ENCODE measurements at places on chromosomes 16 and 17. TPM values are rescaled to one million over a fixed set of nuclear protein-coding genes. Genes with fewer than 3 reads are reported as not detected.
A peak's percentile ranks its signal among the peaks of the same experiment; 100 is the strongest.

- no peaks in the 10 kb centered on the region for H3K27me3 ChIP-seq
- no peaks in the 10 kb centered on the region for H3K4me1 ChIP-seq
- H3K36me3 ChIP-seq = no peaks in the 10 kb centered on the region
- no peak overlapping the region for H3K27ac ChIP-seq
Measured at GRCh38 chr17:16428098-16428882, 12.9 kb downstream of the TRPV2 start.

- H3K4me3 ChIP-seq = no peak overlapping the region
- no peak for DNase-seq
Measured at GRCh38 chr17:37045351-37045922, 96.7 kb downstream of the AATF start.

- H3K27ac ChIP-seq = no peak overlapping the region
- DNase-seq = peak; percentile 77
- peaks cover 22% of the 10 kb centered on the region for H3K27me3 ChIP-seq
- no peaks in the 10 kb centered on the region for H3K4me1 ChIP-seq
Measured at GRCh38 chr17:49880291-49881053, 32.6 kb upstream of the TAC4 start.

Gene KRT33B
- not detected for total RNA-seq

Gene ABCA10
- 1.6 TPM for total RNA-seq

Gene STH
- total RNA-seq = not detected

Gene ABCA6
- total RNA-seq = 14.2 TPM

- H3K4me3 ChIP-seq = no peak overlapping the region
- no peak overlapping the region for H3K27ac ChIP-seq
- no peaks in the 10 kb centered on the region for H3K4me1 ChIP-seq
- no peak for DNase-seq
- no peaks in the 10 kb centered on the region for H3K36me3 ChIP-seq
Measured at GRCh38 chr17:55601874-55602364, 90.7 kb upstream of the SMIM36 start.

DNA sequence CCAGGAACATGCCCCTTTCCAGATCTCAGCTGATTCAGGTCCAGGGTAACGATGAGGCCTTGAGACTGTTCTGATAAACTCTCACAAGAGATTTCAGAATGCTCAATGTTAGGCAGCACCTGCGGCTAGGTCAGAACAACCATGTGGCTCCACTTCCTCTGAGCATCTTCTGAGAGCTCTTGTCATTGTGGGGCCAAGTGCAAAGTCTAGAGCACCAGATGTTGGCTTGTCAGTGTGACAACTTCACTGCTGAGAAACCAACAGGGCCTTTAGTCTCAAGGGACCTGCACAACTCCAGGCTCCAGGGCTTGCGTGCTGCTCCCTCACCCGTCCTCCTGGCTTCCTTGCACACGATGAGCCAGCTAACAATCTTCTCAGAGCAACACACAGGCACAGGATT lies 29.0 kb downstream of the FCSK start:
- no peaks in the 10 kb centered on the region for H3K4me1 ChIP-seq
- no peaks in the 10 kb centered on the region for H3K27me3 ChIP-seq
- no peak for DNase-seq
- no peak overlapping the region for H3K4me3 ChIP-seq

Gene GPR179
- total RNA-seq = 0.28 TPM

Gene C16orf92
- total RNA-seq = not detected

- H3K4me3 ChIP-seq = no peak overlapping the region
- no peak for DNase-seq
- H3K27me3 ChIP-seq = no peaks in the 10 kb centered on the region
- H3K4me1 ChIP-seq = peaks cover 24% of the 10 kb centered on the region
Measured at GRCh38 chr17:15239491-15239890, 25.6 kb downstream of the PMP22 start.

DNA sequence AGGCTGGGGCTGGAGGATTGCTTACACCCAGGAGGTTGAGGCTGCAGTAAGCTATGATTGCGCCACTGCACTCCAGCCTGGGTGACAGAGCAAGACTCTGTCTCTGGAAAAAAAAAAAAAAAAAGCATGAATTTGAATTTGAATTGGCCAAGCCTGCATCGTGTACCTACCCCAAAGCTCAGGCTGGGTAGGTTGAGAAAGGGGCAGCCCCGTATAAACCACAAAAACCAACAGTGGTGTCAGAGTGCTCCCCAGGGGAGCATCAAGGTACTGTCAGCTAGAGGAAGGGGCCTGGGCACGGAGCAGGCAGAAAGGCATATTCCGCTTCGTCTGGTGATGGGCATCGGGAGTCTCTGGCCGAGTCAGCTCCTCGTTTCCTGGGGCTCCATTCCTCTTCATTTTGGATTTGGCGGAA lies 40.9 kb downstream of the RAP1GAP2 start:
- no peak overlapping the region for H3K27ac ChIP-seq
- H3K4me3 ChIP-seq = no peak overlapping the region
- no peaks in the 10 kb centered on the region for H3K4me1 ChIP-seq
- no peaks in the 10 kb centered on the region for H3K27me3 ChIP-seq
- DNase-seq = no peak
- H3K36me3 ChIP-seq = no peaks in the 10 kb centered on the region

DNA sequence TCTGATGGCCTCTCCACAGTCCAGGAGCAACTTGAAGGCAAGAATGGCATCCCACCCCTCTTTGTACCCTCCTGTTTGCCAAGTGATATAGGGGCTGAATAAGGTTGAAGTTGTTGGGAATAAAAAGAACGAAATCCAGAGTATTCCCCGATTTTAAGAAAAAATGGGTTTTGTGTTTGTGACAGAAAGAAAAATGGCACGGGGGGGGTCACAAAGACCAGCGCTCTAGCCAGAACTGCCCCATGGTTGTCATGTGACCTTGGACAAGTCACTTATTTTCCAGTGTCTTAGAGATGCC lies 1.7 kb upstream of the HEXIM1 start:
- H3K27me3 ChIP-seq = no peaks in the 10 kb centered on the region
- H3K36me3 ChIP-seq = no peaks in the 10 kb centered on the region
- H3K4me1 ChIP-seq = peaks cover 35% of the 10 kb centered on the region
- DNase-seq = no peak
- H3K4me3 ChIP-seq = no peak overlapping the region
- peak overlapping the region; percentile 93 for H3K27ac ChIP-seq

DNA sequence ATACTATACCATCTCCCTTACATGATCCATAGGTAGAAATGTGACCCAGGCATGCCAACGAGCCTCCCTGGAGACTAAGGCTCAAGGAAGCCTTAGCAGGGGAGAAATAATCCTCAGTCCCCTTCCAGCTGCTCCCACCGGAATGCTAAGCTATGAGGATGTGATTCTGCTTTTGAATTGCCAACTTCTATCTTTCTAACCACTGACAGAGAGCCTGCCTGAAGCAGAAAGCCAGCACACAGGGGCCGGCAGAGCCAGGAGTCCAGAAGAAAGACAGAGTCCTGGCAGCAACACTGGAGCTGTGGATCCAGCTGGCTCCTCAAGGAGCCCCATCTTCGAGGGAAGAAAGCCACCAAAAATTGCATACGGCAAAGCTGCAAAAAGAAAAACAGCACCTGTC lies 579.6 kb upstream of the CDH5 start:
- no peak for DNase-seq
- H3K4me1 ChIP-seq = no peaks in the 10 kb centered on the region
- H3K4me3 ChIP-seq = no peak overlapping the region
- H3K36me3 ChIP-seq = no peaks in the 10 kb centered on the region
- H3K27me3 ChIP-seq = no peaks in the 10 kb centered on the region

DNA sequence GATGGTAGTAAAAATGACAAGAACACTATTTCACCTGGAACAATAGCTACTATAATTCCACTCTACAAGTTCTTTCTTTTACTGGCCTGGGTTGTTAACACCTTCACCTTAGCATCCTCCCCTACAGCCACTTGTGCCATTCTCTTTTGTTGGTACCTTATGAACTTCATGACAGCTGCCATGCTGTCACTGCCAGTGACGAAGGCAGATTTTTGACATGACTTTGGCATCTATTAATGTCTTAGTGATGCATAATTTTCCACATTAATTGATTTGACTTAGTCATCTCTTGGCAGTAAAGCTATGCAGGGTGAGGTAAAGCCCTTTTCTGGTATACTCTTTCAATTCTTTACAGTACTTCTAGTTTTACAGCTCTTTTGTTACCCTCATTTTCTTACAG lies 207.9 kb downstream of the TANC2 start:
- H3K36me3 ChIP-seq = no peaks in the 10 kb centered on the region
- DNase-seq = no peak
- H3K27ac ChIP-seq = no peak overlapping the region
- H3K4me3 ChIP-seq = no peak overlapping the region
- no peaks in the 10 kb centered on the region for H3K27me3 ChIP-seq

Gene RUNDC3A
- 3.7 TPM for total RNA-seq

- no peak overlapping the region for H3K4me3 ChIP-seq
- H3K27ac ChIP-seq = no peak overlapping the region
- DNase-seq = no peak
- no peaks in the 10 kb centered on the region for H3K27me3 ChIP-seq
- H3K4me1 ChIP-seq = no peaks in the 10 kb centered on the region
- H3K36me3 ChIP-seq = no peaks in the 10 kb centered on the region
Measured at GRCh38 chr16:79274264-79274663, 326.3 kb downstream of the MAF start.

DNA sequence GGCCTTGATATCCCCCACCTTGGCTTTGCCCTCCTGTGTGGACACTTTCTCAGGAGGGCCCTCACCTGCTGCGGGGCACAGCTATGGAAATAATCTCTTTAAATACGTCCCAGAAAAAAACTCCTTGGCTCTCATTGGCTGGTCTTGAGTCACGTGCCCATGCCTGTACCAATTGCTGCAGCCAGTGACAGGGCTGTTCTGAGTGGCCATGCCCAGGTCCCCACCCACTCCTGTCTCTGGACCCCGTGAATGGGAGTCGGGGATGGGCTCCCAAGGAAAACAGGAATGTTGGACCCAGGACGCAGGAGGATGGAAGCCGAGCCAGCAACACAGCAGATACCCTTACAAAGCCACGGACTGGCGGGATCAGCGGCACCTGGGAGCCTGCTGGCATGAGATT lies 53.1 kb upstream of the CDR2 start:
- no peak overlapping the region for H3K27ac ChIP-seq
- peak; percentile 45 for DNase-seq

Gene CAPN15
- 43.9 TPM for total RNA-seq

DNA sequence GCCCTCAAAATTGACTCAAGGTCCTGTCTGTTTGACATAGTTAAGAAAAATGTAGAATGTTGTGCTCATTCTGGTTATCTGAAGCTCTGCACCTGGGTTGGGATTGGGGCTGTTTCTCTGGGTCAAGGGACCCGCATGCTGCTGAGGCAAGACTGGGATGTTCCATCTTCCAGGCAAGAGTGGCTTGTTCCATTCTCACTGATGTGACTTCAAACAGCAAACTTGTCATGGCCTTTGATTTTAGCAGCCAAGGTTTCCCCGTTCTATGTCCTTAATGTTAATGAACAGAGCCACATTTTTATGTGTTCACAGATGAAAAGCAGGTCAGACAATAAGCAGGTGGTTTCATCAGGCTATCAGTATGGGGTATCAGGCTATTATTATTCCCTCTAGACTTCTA lies 25.7 kb downstream of the ST6GALNAC1 start:
- no peaks in the 10 kb centered on the region for H3K36me3 ChIP-seq
- no peak for DNase-seq
- no peak overlapping the region for H3K27ac ChIP-seq
- H3K4me1 ChIP-seq = no peaks in the 10 kb centered on the region
- no peaks in the 10 kb centered on the region for H3K27me3 ChIP-seq

Gene CDH11
- total RNA-seq = 69.6 TPM

Gene NPIPA1
- 23.9 TPM for total RNA-seq

DNA sequence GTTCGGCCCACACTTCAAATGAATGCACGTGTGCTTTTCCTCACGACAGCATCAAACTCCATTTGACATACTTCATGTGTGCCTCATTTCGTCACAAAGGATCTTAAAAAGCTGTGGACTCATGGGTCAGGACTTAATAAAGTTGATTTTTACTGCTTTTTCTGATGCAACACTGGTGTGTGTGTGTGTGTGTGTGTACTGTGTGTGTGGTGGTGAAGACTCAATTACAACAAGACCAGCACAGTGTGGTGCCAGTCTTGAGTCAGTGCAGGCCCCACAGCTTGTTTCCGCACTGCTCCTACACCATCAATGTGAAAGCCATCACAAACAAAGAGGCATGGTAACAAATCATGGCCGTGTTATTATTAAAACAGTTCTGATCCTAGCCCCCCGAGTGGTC lies 17.7 kb downstream of the CDIP1 start:
- no peak overlapping the region for H3K27ac ChIP-seq
- H3K4me3 ChIP-seq = no peak overlapping the region
- no peak for DNase-seq
- H3K4me1 ChIP-seq = peaks cover 16% of the 10 kb centered on the region
- no peaks in the 10 kb centered on the region for H3K36me3 ChIP-seq
- no peaks in the 10 kb centered on the region for H3K27me3 ChIP-seq

- no peaks in the 10 kb centered on the region for H3K36me3 ChIP-seq
- H3K4me1 ChIP-seq = no peaks in the 10 kb centered on the region
- DNase-seq = no peak
Measured at GRCh38 chr17:36468903-36469635, 17.4 kb upstream of the ZNHIT3 start.

Gene DCTN5
- 45.9 TPM for total RNA-seq

Gene CDRT15L2
- total RNA-seq = not detected

- no peaks in the 10 kb centered on the region for H3K4me1 ChIP-seq
- no peaks in the 10 kb centered on the region for H3K27me3 ChIP-seq
- H3K36me3 ChIP-seq = no peaks in the 10 kb centered on the region
- no peak overlapping the region for H3K4me3 ChIP-seq
- H3K27ac ChIP-seq = no peak overlapping the region
Measured at GRCh38 chr17:63928172-63928666, 3.9 kb downstream of the CD79B start.

DNA sequence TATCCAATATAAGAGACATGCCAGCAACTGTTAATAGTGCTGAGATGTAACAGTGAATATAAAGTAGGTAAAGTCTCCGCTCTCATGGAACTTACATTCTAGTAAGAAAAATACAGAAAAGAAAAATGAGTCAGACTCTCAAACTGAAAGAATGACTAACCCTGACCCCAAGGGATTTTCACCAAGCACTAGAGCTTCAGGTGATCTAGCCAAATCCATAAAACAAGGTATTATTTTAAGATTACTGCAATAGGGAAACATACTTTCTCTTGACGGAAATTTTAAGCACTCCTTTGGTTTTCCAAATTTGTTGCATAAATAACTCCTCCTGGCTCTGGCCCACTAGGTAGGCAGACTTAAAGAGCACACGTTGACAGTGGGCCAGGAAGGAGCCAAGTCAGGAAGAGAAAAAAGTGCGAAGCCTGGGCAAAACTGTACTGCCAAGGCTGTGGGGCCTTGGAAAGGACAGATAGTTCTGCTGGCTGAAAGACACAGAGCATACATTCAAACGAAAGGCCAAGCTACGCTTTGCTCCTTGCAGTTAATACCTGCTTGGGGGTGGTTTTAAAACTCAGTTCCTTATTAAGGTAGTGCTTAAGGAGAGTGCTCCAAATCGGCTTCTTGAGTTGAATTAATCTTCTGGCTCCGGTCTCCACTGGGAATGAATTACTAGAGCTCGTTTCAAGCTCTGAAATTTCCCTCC lies 1.4 kb downstream of the GOT2 start:
- no peak overlapping the region for H3K27ac ChIP-seq
- H3K4me3 ChIP-seq = no peak overlapping the region
- peak; percentile 20 for DNase-seq
- H3K36me3 ChIP-seq = no peaks in the 10 kb centered on the region

Data from adrenal gland (tissue), 19 donors.